Stimulated activated CD4-positive, alpha-beta T cell treated with anti-CD3 and anti-CD28 coated beads, Interleukin-2, amount 100 ng/mL, for 24 hours (primary cell): ENCODE measurements at places on chromosomes 11 and 22.
A peak's percentile ranks its signal among the peaks of the same experiment; 100 is the strongest.

DNA sequence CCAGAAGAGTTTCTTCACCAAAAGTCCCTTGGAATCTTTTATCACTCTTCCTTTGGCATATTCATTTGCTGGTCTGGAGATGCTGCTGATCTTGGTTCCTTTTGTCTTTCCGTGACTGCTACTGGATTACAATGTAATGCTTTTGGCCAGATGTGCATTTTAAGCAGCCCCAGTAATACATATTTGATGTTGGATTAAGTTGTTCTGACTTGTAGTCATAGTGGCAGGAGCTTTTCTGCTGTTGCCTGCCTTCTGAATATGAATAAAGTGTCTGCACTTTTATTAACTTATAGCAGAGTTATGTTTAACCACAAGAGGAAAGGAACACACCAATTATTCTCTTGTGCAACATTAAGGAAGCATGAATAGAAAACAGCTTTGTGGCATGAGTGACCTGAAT is 360.0 kb upstream of the DDI1 start:
- DNase-seq = no peak

GRCh38 chr11:125454047-125454446 is 42.0 kb downstream of the FEZ1 start:
- DNase-seq = no peak

DNA sequence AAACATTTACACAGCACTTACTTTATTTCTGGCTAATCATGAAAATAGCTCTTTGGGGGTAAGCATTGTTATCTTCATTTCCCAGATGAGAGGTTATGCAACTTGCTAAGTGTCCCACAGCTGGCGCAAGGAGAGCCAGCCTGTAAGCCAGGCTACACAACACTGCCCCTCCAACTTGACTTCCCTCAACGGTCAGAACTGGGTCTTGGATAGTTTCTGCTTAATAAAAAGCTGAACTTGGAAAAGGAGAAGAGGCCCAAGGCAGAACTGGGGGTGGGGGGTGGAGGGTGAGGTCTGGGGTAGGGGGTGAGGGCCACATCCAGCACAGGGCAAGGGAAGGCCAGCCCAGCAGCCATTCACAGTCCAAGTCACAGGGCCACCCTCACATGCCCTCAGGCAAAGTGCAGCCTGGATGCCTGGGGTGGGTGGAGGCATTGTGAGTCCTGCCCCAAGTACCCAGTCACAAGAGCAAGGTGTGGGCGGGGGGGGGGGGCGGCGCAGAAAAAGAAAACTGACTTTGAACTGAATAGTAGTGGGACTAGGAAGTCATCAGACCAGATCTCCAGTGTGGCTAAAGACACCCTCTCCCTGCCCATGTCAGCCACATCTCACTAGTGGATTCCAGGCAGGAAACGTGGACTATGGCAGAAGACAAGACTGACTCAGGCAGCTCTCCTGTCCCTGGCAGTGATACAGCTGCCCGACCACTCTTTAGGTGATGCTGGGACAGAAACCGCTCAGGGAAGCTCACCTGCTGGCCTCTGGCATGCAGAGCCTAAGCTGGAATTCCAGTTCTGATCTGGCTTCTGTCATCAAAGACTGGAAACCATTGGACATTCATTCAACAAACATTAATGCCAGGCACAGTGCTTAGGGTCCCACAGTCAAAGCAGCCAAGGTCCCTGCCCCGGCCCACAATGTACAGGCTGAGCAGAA is 52.4 kb downstream of the PACSIN2 start:
- DNase-seq = no peak

DNA sequence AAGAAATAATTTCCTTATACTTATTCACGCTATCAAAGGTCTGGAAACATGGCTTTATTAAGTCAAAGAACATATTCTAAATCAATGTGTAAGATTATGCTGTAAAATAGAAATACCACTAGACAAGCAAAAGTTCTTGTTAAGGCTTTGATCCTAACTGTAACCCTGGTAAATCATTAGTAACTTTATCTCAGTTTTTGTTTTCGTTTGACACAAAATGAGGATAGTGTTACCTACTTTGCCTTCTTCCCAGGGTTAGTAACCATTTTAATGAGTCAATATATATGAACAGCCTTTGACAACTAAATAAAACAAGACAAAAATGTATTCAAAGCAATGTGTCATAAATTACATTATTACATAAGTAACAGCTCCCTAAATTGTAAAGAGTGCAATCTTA is 1336.3 kb downstream of the FAM181B start:
- DNase-seq = no peak

- peak; percentile 56 for DNase-seq
These were observed 703 bp downstream of the ABTB2 start for GRCh38 chr11:34356913-34357700.
